ENCODE measurements at places on chromosomes 11 and 22.

GRCh38 chr11:65357856-65358356, 3.4 kb downstream of the TIGD3 start:
- no peak for DNase-seq

DNA sequence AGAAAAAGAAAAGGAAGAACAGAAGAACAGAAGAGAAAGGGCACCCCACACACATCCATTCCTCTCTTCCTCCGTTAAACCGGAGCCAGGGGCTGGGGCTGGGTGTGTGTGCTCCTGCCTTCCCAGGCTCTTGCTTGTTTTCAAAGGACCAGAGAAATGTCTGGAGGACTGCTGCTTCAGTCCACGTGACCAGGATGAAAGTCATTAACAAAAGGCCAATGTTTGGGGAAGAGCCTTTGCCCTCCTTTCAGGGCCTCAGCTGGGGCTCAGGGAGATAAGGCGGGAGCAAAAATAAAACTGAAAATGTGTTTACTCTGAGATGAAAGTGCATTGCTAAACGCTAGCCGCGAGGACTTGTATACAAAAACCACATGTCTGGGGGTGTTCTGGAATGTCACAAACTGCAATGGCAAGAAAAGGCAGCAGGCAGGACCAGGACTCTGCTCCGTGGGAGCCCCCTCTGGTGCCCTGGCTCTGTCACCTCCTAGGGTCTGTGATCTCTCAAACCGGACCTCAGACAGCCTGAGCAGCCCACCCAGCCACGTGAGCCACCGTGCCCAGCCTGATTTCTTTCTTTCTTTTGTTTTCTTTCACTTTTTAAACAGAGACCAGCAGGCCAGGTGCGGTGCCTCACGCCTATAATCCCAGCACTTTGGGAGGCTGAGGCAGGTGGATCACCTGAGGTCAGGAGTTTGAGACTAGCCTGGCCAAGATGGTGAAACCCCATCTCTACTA, 31.6 kb upstream of the MYH9 start:
- DNase-seq: no peak

GRCh38 chr22:21861851-21862250, 5.6 kb downstream of the MAPK1 start:
- DNase-seq: no peak

DNA sequence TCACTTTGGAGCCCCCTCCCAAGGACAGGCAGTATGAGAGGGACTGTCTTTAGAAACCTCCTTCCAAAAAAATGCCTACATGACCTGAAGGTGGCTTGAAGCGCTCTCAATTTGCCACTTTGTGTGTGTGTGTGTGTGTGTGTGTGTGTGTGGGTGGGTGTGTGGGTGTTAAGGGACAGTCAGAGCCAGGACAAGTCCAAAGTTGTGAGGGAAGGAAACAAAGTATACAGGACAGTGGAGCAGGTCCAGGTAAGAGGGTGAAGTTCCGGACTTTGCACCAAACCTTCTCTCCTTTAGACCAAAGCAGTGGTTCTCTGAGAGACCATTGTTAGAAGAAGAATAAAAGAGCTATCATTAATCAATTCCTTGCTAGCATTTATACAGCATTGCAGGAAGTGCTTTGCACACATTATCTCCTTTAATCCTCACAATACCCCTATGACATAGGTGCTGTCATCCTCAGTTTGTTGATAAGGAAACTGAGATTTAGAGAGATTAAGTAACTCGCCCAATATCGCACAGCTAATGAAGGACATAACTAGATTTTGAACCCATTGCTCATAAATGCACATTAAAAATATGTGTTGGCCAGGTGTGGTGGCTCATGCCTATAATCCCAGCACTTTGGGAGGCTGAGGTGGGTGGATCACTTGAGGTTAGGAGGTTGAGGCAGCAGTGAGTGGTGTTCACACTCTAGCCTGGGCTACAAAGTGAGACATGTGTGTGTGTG, 12.4 kb upstream of the SLC5A1 start:
- DNase-seq: no peak

DNA sequence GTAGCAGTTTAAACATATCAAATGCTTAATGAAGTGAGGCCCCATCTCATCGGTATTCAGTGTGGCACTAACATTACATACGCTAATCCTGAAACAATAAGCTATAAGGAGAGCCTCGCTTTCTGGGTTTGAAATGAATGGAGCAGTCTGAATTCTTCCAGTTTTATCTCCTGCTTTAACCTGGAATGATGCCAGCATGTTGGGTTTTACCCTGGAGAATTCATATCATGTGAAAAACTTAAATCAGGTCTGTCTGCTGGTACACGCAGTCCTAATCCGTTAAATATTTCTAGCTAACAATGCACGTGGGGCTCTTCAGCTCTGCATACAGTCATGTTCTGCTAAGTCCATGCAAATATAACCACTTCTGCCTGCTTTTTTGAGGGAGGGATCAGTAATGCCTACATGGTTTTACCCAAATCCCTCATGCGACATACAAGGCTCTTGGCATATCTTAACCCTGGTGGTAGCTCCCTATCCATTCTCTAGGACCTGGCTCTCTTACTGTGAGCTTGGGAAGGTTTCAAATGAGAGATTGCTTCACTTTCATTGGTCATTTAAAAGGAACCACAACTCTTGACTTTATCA, 92.7 kb downstream of the COMMD9 start:
- no peak for DNase-seq

DNA sequence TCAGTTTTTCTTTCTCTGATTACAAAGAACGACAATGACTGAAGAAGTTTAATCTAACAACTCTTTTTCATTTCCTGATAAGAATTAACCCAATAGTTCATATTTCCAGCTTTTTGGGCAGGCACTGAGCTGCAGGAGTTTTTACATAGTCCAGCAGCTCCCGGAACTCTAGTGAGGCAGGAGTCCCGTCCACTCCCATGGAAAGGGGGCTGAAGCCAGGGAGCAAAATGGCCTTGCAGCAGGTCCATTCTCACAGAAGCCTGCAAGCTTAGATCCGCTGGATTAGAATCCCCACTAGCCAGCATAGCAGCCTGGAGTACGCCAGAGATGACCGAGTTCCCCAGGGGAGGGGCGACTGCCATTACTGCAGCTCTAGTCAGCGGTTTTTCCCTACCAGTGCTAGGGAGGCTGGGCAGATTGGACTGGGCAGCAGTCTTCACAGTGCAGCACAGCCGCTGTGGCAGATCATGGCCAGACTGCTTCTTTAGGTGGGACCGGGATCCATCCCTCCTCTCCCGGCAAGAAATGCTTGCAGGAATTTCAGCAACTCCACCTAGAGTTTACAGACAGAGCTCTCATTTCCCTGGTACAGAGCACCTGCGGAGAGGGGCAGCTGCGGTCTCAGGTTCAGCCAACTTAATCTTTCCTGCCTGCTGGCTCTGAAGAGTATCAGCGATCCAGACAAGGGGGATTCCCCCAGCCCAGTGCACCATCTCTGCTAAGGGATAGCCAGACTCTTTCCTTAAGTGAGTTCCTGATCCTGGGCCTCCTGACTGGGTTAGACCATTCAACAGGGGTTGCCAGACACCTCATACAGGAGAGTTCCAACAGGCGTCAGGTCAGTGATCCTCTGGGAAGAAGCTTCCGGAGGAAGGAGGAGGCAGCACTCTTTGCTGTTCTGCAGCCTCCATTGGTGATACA, 742 bp upstream of the CASP4 start:
- DNase-seq: no peak
